Epithelial cell of proximal tubule (primary cell): ENCODE measurements at places on chromosomes 13 and 19. TPM values are rescaled to one million over a fixed set of nuclear protein-coding genes. Genes with fewer than 3 reads are reported as not detected.
A peak's percentile ranks its signal among the peaks of the same experiment; 100 is the strongest.

The EML2 gene
- total RNA-seq = 17.7 and 33.6 TPM in 2 replicates

The ZNF222 gene
- 2.7 and 3.7 TPM in 2 replicates for total RNA-seq

GRCh38 chr13:108728370-108728769, 99.0 kb downstream of the MYO16 start:
- no peak for DNase-seq

DNA sequence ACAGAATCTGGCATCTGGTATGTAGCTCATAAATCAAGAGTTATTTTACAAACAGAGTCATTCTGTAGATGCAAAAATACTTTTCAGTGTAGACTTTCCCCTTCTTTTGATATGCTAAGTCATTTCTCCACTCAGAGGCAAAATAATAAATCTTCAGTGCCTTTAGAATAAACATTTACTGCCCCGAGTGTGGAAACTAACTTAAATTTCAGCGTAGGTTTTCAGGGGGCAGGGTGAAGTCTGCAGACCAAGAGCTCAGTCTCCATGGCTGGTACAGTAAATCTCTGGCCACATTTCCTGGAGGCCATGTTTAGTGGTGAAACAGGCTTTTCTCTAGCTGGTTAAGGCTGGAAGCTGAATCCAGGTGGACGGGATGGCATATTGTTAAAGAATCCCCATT, 13.1 kb upstream of the ADPRHL1 start:
- DNase-seq = no peak

DNA sequence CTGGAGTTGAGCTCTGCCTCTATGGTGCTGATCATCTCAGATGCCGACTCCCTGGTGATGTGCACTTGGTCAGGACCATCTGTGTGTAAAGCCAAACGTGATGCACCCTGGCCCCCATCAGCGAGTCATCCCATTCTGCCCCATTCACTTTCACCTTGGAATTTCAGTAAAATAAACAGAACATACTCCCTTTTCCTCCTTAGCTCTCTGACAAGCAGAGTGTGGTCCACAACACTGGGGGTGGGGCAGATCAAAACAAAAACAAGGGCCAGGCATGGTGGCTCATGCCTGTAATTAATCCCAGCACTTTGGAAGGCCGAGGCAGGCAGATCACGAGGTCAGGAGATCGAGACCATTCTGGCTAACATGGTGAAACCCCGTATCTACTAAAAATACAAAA, 12.3 kb downstream of the CEACAM20 start:
- no peak for DNase-seq

The PLVAP gene
- total RNA-seq = 0.58 and 1.2 TPM in 2 replicates

GRCh38 chr13:72170571-72170970, 303.6 kb upstream of the DACH1 start:
- DNase-seq = no peak

The CD37 gene
- total RNA-seq = not detected in 2 replicates

- no peak for DNase-seq
These were observed 894.3 kb downstream of the UQCRFS1 start for GRCh38 chr19:28318469-28319179.

GRCh38 chr13:30616927-30617314, 799 bp upstream of the USPL1 start:
- peak; percentile 84 for DNase-seq

DNA sequence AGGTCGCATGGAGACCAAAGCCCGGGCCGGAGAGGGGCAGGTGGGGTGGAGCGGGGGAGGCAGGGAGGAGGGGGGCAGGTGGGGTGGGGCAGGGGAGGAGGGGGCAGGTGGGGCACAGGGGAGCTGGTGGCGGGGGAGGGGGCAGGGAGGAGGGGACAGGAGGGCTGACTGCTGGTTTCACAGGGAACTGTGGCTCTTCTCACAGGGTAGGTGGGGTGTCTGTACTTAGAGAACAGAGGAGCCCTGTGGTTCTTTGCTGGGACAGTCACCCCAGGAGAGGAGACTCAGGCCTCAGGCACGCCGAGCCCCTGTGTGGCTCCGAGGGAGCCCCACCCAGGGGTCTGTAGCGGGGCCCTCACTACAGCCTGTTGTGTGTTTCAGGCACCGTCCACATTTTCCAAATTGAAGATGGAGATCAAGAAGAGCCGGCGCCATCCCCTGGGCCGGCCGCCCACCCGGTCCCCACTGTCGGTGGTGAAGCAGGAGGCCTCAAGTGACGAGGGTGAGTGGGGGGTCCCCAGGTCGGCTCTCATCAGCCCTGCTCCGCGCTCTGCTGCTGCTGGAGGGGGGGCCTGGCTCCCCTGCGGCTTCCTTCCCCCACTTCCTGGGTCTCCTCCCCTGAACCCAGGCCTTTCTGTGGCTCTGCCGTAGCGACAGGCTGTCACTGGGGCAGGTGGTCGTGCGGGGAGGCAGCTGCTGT, 162.7 kb downstream of the KDM4B start:
- DNase-seq = no peak

The TMC4 gene
- total RNA-seq = 3.7 and 9.5 TPM in 2 replicates

DNA sequence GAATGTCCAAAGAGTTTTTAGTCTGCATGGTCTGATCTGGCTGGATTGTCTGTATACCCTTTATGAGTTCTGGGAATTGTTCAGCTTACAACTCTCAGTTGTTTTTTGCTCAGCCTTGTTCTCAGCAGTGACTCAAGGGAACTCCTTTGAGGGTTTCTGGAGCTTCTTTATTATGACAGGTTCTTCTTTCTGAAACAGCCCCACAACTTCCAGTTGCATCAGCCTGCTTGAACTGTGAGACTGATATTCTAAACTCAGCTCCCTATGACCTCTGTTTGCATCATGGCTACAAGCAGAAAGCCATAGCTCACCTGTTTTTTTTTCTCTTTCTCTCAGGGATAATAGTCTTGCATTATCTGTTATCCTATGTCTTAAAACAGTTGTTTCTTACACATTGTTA, 85.0 kb downstream of the TDRD3 start:
- DNase-seq = no peak

The CDX2 gene
- total RNA-seq = not detected in 2 replicates

The ZNF865 gene
- total RNA-seq = 3.4 and 6.2 TPM in 2 replicates

DNA sequence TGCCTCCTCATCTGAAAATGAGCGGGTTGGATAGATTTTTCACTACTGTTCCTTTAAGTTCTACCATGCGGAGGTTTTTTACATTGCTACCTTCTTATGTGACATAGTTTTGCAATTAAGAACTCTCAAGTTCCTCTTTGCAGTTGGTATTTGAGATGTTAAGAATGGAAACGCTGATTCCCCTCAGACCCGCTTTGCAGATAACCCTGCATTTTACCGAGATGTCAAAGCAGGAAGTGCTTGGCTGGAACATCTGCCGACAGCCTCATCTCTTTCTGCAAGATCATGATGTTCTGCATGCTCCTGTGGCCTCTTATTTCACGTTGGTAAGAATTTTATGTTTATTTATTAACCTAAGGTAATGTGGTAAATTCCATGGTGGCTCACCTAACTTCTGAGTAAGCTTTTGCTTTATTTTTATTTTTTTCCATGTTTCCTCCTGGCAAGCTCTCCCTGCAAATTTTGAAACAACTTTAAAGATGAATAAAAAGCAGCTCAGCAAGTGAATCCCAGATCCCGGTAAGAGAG, 22.5 kb downstream of the PABPC3 start:
- no peak for DNase-seq

DNA sequence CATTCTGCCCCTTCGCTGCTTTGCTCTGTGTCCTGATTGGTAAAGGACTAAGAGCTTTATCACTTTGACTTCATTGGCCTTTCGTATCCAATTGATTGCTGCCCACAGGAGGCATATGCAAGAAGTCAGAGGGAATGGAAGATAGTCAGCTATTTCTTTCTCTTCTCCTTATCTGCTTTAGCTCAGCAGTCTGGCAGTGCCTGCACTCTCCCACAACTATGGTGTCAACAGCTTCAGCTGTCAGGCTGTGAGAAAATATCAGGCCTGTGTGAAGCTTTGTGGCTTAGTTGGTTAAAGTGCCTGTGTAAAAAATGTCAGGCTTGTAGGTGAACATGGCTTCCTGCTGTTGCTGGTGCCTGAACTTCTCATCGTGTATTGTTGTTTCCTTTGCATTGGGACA, 243.0 kb downstream of the PCDH17 start:
- no peak for DNase-seq

GRCh38 chr13:109145631-109146030, 516.2 kb downstream of the MYO16 start:
- DNase-seq = no peak

GRCh38 chr13:73776151-73776785, 357.9 kb downstream of the KLF12 start:
- DNase-seq = no peak

DNA sequence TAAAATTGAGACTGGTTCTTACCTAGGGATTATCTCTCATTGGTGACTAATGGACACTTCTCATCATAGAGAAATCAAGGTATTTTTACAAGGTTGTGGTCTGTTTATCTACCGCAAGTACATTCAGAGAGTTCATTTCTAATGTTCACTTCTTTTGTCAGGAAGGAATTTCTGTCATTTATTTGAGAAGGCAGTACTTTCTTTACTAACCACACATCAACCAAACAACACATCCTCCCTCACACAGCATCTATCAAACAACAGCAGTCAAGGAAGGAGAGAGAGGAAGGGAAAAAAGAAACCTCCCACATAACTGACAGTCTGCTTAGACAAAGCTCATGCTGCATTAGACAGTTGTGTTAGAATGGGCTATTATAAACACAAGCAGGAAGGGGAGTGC, 182.3 kb upstream of the KLF12 start:
- DNase-seq = no peak

DNA sequence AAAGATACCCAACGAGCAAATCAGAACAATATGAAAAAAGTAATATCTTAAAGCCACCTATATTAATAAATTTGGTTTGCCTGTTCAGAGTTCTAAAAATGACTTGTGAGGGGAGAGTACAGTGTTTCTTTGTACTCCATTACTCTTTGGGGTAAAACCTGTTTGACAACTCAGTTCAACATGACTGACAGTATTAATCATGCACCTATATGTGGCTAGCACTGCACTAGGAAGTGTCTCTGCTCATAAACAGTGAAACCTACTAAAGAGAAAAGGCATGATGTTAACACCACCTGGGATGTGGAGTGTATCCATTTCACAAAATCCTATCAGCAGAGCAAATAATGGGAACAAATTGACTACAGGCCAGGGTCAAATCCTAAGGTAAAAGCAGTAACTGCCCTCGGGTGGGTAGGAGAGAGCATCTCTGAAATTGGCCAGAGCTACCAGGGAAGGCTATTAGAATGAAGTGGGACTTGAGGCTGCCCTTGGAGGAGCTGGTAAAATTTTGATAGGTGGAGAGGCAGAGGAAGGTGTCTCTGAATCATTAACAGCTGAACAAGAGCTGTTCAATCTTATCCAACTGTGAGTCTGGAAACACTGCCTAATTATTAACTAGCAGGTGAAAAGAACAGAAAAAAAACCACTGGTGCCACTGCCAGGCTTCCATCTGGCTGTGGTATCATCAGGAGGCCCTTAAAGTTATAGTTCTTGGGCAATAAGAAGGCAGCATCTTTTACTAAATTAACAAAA, 365.1 kb downstream of the DNAJC15 start:
- no peak for DNase-seq

The COG3 gene
- 13.3 and 15.6 TPM in 2 replicates for total RNA-seq

The YJEFN3 gene
- 0.51 and 0.58 TPM in 2 replicates for total RNA-seq

- DNase-seq = no peak
These were observed 30.1 kb downstream of the RCBTB2 start for GRCh38 chr13:48502601-48503319.

DNA sequence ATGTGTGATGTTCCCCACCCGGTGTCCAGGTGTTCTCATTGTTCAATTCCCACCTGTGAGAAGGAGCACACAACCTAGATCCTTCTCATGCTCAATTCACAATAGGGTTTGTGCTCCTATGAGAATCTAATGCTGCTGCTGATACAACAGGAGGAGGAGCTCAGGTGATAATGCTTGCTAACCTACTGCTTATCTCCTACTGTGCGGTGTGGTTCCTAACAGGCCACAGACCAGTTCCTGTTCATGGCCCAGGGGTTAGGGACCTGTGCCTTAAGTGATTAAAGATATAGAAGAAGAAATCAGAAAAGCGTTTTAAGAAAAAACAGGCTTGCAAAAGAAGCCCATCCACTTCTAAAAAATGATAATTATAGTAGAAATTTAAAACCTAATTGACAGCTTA, 17.5 kb downstream of the DLEU7 start:
- no peak for DNase-seq

GRCh38 chr19:18055967-18056366, 30.8 kb downstream of the IL12RB1 start:
- no peak for DNase-seq

DNA sequence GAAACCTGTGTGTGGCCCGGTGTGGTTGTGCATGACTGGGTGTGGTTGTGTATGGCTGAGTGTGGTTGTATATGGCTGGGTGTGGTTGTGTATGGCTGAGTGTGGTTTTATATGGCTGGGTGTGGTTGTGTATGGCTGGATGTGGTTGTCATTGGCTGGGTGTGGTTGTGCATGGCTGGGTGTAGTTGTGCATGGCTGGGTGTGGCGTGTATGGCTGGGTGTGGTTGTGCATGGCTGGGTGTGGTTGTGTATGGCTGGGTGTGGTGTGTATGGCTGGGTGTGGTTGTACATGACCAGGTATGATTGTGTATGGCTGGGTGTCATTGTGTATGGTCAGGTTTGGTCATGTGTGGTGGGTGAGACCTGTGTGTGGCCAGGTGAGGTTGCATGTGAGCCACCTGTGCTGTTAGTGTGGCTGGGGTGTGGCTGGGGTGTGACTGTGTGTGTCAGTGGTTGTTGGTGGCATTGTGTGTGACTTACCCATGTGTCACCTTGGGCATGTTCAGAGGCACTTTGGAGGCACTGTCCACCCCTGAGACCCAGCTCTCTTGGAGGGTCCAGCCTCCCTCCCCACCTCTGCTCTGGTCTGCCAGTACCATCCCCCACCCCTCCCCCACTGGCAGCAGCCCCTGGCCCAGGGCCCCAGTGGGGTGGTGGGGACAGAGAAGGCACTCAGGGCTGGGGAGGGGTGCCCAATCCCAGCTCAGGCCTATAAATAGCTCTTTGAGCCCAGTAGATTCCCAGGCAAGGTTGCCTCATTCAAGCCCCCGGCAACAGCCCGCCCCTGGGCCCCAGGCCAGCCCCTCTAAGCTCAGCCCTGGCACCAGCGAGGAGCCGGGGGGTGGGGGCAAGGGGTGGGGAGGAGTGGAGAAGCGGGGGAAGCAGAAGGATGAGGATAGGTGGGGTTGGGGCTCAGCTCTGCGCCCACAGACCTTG, 3.9 kb upstream of the NCAN start:
- DNase-seq = no peak

DNA sequence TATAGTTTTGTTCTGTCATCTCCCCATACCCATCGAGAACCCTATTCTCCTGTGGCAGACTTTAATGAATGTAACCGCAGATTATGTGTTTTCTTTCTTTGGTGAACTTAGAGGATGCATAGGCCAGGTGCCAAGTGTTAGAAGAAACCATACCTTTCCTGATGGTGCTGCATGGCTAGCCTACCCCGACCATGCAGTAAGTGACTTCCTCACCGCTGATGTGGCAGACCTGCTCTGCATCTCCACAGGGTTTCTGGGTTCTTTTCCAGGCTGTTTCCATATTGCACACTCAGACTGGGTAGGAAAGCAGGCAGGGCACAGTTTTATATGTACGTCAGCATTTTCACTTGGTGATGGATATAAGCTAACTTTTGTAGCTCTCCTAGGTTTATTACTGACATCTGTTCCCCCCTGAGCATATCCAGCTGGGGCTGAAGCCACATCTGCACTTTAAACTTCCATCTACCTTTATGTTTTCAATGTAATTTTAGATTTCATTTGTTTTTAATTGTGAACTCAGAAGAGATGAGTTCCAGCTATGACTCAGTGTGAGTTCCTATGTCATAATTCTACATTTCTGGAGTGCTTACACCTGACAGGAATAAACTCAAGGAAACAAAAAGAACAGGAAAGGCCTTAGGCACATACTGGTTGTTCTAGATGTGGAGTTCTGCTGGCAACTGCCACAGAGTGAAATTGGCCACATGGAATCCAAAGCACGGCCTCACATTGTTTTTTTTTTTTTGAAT, 42.3 kb downstream of the LRCH1 start:
- DNase-seq = no peak
